Activated T-helper 2 cell treated with anti-CD3 and anti-CD28 coated beads, Interferon-gamma antibody, Interleukin-2, Interleukin-4, amounts not matched to agents 10 μg/mL and 5 μg/mL and 100 μg/mL, durations not matched to agents 14 hours and 24 hours and 36 hours (primary cell): ENCODE measurements at places on chromosomes 13 and 19. TPM values are rescaled to one million over a fixed set of nuclear protein-coding genes. Genes with fewer than 3 reads are reported as not detected.

- DNase-seq, result no peak
Observed at GRCh38 chr13:41919741-41920487, 41.0 kb downstream of the VWA8 start.

DNA sequence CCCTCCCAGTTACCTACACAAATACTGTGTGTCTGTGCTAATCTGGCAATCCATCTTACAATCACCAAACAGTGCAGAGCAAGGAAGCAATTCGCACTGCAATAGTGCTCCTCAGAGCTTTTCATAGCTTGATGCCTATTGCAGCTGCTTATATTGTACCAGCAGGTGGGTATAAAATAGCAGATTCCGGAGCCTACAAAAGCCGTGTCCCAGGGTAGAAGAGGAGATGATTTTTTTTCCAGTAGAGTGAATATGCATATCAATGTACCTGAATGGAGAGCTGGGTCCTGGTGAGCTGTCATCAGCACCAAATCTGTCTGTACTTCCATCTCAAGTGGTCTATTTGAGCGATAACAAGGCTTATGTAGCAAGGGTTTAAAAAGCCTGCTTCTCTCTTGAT is 668.4 kb downstream of the DIAPH3 start:
- DNase-seq, result no peak

GRCh38 chr19:3707868-3708206 is 347 bp upstream of the TJP3 start:
- no peak for DNase-seq

DNA sequence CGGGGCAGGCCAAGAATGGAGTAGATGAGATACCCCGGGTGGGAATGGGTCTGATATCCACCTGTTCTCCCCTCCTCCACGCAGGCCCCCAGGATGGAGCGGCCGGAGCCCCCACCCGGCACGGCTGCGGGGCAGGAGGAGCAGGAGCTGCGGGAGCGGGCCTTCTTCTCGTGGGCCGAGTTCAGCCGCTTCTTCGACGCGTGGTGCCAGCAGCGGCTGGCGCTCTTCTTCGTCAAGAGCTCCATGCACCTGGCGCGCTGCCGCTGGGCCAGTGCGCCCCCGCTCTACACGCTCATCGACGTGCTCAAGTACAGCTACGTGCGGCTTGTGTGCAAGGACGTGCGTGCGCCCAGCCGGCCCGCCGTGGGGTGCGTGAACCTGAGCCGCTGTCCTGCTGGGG is 1.2 kb downstream of the ZSWIM9 start:
- DNase-seq, result no peak

- DNase-seq, result no peak
Observed at GRCh38 chr19:48556163-48556562, 4.2 kb downstream of the SULT2B1 start.

DNA sequence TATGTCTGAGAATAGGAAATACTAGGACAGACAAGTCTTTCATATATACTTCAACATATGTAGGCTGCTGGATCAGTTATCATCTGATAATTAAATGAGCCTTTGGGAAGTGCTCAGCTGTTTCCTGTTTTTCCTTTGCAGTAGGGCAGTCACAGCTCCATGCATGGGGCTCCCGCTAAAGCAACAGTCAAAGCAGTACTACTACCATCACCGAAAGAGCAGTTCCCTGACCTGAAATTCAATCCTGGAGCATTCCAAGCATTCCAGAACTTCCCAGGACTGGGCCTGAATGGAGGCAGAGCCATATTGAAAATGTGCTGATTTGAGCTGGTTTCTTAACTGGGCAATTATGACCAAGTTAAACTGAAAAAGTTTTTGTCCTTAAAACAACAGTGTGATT is 20.5 kb downstream of the MICU2 start:
- no peak for DNase-seq

DNA sequence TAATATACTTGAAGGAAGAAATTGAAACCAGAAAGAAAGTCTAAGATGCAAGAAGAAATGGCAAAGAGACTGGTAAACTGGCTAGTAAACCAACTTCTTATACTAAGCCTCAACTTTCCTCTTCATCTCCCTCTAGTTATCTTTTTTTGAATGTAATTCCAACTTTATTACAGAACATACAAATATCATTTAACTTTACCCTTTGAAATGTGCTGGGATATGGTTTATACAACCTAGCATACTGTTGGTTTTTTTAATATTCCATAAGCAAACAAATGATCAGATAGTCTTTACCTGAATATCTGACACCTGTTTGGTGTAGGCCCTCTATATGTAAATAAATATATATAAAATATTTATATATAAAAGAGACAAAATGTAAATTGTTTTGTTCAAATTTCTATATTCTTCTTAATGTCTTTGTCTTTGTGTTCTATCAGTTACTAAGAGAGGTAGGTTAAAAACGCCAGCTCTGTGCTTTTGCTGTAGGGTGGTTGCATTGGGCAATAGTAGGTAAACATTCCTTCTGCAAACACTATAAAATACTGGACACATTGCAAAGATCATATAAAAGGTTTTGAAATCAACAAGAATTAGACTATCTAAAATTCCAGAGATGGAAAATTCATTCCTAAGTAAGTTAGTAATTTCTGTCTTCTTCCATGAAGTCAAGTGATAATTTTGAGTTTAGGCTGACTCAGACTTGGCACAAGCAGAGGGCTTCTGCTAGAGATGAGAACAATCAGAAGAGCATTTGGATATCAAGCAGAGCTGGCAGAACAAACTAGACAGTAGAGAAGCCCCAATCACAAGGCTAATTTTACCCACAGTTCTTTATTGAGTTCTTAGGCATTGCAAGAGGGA is 383.3 kb downstream of the RFC3 start:
- DNase-seq, result no peak

DNA sequence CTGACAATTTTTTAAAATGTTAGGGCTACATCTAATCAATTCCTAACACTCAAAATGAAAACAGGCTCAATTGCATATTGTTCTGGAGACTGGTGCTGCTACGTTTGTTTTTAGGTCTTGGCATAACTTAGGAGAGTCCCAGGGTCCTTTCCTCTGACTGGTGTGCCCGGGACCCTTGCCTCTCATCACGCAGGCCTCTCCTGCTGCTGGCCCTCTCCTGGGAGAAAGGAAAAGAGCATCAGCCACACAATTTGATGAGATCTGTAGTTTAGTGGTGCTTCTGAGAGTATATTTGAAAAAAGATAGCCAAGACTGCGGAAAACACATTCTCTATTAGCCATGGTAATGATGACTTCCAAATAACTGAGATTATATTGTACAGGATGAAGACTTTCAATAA is 380.0 kb downstream of the KLF12 start:
- no peak for DNase-seq

- no peak for DNase-seq
Observed at GRCh38 chr13:87459419-87459818, 211.8 kb upstream of the SLITRK5 start.

DNA sequence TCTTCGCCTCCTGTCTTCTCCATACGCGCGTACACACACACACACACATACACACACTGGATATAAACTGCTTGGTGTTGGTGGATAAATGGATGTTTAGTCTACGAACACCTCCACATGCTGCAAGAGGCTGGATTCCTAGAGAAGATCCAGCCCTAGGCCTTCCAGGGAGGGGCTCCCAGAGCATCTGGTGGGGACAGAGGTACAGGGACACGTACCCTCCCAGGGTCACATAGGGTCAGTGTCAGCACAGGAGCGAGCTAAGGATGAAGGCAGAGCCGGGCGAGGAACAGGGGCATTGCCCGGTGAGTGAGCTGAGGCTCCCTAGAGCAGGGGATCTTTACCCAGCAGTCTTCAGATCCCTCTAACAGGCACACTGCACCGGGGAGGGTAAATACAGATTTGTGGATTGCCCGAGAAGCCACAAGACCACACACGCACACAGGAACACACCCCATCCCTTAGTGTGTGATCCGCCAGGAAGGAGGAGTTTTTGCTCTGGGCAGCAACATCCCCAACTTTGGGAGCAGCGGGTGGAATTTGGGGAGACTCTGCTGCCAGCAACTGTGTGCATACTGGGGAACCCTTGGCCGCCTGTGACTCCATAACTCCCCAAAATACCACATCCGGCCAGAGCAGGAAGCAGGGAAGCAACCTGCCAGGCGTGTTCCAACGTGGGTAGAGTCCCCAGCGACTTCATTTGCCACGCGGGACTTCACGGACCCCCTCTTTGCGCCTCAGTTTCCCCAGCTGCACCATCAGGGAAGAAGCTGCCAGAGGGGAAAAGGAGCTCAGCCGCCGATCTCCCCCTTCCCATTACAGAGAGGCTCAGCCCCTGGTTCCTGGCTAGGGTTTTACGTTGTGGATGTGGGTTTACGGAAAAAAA is 5.8 kb upstream of the TLE2 start:
- DNase-seq, result peak; percentile 48

GRCh38 chr19:43652546-43652874 is 12.9 kb upstream of the CADM4 start:
- DNase-seq, result no peak

DNA sequence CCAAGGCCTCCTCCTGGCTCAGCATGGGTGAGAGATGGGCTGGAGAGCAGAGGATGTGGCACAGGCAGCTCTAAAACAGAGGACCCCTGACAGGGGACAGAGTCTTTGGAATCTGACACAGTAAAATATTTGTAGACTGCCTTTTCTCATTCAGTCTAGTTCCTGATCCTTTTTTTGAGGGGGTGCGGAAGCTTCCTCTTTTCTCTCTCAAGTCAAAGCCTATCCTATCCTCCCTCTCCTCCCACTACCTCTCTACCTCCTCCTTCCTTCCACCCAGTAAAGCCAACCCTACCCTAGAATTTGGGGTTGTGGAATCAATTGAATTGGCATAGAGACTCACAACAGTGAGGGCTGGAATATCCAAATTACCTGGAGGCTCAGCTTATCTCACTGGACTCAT is 82.0 kb downstream of the TEX26 start:
- DNase-seq, result no peak

DNA sequence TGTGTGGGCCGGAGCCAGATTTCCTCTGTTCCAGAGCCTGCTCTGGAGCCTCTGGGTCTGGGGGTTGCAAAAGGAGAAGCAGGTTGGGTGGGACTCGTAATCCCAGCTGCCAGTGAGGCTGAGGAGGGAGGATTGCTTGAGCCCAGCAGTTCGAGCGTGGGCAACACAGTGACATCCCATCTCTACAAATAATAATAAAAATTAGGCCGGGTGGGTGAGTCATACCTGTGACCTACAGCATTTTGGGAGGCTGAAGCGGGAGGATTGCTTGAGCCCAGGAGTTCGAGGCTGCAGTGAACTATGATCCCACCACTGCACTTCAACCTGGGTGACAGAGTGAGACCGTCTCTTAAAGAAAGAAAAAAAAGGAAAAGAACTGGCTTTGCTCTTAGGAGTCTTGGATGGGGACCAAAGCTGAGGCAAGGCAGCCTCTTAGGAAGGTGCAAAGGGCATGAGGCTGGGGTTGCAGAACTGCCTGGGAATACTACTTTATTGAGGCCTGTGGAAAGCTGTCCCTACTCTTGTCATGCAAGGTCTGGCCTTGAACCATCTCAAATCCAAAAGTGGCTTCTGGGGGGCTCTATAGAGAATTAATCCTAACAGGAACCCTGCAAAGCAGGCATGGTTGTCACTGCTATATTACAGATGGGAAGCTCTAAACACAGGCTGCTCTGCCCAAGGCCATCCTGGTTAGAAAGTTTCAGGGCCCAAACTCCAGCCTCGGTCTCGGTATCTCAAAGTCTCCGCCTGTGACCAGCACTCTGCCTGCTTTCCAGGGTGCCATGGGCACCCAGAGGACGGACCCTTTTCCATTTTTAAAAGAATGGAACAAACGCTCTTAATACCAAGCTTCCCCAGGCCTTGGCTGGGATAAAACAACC is 880 bp upstream of the C19orf12 start:
- DNase-seq, result no peak

DNA sequence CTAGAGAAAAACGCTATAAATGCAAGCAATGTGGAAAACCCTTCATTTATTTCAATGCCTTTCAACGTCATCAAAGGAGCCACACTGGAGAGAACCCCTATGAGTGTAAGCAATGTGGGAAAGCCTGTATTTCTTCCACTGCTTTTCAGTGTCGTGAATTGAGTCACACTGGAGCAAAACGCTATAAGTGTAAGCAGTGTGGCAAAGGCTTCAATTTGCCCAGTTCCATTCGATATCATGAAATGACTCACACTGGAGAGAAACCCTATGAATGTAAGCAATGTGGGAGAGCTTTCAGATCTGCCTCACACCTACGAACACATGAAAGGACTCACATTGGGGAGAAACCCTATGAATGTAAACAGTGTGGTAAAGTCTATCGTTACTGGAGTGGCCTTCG is 27.4 kb downstream of the ZNF20 start:
- no peak for DNase-seq

- DNase-seq, result no peak
Observed at GRCh38 chr19:23991170-23991569, 76.5 kb downstream of the ZNF726 start.

DNA sequence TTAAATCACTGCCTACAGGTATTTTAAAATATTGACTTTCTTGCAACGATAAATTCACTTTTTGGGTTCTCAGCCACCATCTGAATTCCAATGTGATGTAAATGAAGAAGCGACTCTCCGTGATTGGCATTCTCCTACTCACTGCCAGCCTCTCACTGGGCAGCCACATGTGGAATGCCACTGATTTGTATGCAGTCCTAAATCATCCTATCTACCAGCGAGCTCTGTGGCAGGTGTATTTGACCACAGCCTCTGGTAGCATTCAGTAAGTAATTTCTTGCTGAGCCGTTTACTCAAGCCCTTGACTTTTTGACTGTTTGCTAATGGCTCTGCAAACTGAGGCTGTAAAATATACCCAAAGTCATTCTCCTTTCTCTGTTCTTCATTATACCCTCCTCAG is 559.0 kb upstream of the SLC10A2 start:
- no peak for DNase-seq

- no peak for DNase-seq
Observed at GRCh38 chr13:41546372-41547190, 89.2 kb downstream of the RGCC start.

Gene ARHGAP45
- total RNA-seq, result 158 TPM in 2 replicates

Gene SIGLEC5
- not detected in 2 replicates for total RNA-seq

Gene PEG3
- not detected in 2 replicates for total RNA-seq

Gene PTPRS
- total RNA-seq, result 0.21 and 0.32 TPM in 2 replicates

Gene EXOC3L2
- not detected in 2 replicates for total RNA-seq

Gene ZIM2
- not detected in 2 replicates for total RNA-seq

Gene CLDND2
- 13.8 and 14.9 TPM in 2 replicates for total RNA-seq

Gene IPO5
- 225 and 227 TPM in 2 replicates for total RNA-seq

Gene IL17D
- total RNA-seq, result 0.18 and 0.25 TPM in 2 replicates

Gene GGN
- 0.71 TPM in 1 of 2 replicates, not detected in the other for total RNA-seq

Gene JOSD2
- total RNA-seq, result 39.9 and 43.6 TPM in 2 replicates
